Neural crest cell (in vitro differentiated cells): ENCODE measurements at places on chromosomes 7 and 10. TPM values are rescaled to one million over a fixed set of nuclear protein-coding genes. Genes with fewer than 3 reads are reported as not detected.

Gene NACAD
- 7.2 and 9.7 TPM in 2 replicates for total RNA-seq

- no peak overlapping the region for H3K4me3 ChIP-seq
- peaks cover 14% of the 10 kb centered on the region for H3K4me1 ChIP-seq
- H3K27ac ChIP-seq = no peak overlapping the region
- no peaks in the 10 kb centered on the region for H3K27me3 ChIP-seq
- no peaks in the 10 kb centered on the region for H3K36me3 ChIP-seq
Measured at GRCh38 chr7:44853391-44853790, 5.5 kb upstream of the H2AZ2 start.

- H3K4me3 ChIP-seq = peak overlapping the region; percentile 8
- H3K4me1 ChIP-seq = peaks cover 42% of the 10 kb centered on the region
- DNase-seq = no peak
- H3K36me3 ChIP-seq = peaks cover 18% of the 10 kb centered on the region
- H3K27ac ChIP-seq = peak overlapping the region; percentile 83
Measured at GRCh38 chr7:2757361-2757903, 69.4 kb downstream of the AMZ1 start.

DNA sequence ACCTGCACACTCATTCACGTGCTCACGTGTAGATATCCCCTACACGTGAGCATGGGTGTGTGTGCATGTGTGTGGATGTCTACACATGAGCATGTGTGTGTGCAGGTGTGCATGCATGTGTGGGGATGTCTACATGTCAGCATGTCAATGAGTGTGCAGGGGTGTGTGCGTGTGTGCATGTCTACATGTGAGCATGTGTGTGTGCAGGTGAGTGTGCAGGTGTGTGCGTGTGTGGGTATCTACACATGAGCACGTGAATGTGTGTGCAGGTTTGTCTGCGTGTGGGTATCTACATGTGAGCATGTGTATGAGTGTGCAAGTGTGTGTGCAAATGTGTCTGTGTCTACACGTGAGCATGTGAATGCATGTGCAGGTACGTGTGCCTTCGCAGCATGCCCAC, 274.8 kb downstream of the PTPRN2 start:
- H3K4me3 ChIP-seq = no peak overlapping the region
- no peak for DNase-seq

DNA sequence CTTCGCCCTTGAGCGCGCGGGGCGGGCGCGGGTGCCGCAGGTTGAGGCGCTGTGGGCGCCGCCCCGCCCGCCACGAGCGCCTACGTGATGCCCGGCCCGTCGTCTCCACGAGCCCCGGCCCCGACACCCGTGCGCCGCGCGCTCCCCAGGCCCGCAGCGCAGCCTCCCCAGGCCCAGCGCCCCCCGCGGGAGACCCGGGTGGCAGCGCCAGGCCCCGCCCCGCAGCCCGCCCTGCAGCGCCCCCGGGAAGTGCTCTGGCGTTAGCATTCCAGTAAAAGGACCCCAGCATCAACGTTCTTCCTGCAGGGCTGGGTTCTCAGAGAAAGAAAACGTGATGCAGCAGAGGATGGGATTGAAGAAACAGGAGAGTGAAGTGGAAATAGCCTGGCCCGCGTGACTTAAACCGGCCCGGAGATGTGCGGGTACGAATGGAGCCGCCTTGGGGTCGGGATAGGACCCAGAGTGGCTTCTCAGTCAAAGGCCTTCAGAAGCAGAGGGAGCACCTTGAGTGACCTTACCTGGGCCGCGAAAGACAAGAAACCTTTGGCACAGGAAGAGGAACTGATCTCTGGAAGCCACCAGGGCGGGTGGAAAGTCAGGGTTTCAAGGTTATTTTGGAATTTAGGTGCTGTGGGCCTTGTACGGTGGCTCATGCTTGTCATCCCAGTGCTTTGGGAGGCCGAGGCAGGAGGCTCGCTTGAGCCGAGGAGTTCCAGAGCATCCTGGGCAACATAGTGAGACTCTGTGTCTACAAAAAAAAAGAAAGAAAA, 1.8 kb downstream of the PFKP start:
- H3K4me3 ChIP-seq = peak overlapping the region; percentile 86
- peaks cover 10% of the 10 kb centered on the region for H3K4me1 ChIP-seq
- no peak overlapping the region for H3K27ac ChIP-seq
